Stimulated activated CD4-positive, alpha-beta T cell treated with anti-CD3 and anti-CD28 coated beads, Interleukin-2, amount 100 ng/mL, for 24 hours (primary cell): ENCODE measurements at places on chromosomes 1 and 21.

GRCh38 chr21:40902299-40902698 is 55.3 kb upstream of the DSCAM start:
- no peak for DNase-seq

- DNase-seq, result no peak
Observed at GRCh38 chr1:57503337-57503736, 79.5 kb upstream of the DAB1 start.

GRCh38 chr1:7447093-7447492 is 324.0 kb upstream of the VAMP3 start:
- no peak for DNase-seq

- no peak for DNase-seq
Observed at GRCh38 chr1:67371681-67372080, 58.5 kb downstream of the SERBP1 start.
